CD8-positive, alpha-beta memory T cell (primary cell): ENCODE measurements at places on chromosomes 12 and 14. TPM values are rescaled to one million over a fixed set of nuclear protein-coding genes. Genes with fewer than 3 reads are reported as not detected.

GRCh38 chr12:1630133-1630826 lies 1.2 kb downstream of the WNT5B start:
- no peak for DNase-seq

GRCh38 chr14:49160983-49161382 lies 425.2 kb downstream of the RPS29 start:
- no peak for DNase-seq

DNA sequence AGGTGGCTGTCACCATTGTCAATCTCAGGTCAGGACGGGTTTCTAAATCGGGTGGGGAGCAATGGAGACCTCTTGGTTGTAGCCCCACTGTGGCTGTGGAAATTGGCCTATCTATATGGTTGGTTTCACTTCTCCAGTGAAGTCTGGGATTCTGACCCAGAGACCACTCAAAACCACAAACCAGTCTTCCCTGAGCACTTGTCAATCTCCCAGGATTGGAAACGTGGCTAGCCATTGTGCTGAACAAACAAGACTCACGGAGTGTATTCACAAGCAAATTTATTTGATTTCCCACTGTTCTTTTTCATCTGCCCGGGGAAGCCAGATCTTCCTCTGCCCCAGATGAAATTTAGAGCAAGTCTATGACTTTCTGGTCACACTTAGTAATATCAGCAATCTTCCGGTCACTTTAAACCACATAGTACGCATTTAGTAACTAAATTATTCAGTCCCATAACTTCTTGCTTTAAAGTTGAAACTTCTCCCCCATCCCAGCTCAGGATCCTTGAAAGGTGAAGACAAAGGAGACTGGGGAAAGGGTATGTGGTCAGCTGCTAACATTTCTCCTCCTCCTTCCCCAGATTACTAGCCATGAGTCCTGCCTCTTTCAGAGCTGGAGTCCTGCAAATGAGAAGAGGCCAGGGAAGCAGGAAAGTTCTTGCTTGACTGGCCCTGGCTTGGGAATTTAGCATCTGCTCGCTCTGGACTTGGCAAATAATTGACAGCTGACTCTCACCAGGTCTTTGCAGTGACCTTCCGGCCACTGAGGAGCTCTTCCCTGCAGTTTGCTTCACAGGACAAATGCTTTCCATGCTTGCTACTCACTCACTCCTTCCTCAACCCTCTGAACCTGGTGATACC lies 123.2 kb upstream of the MAX start:
- DNase-seq, result no peak

DNA sequence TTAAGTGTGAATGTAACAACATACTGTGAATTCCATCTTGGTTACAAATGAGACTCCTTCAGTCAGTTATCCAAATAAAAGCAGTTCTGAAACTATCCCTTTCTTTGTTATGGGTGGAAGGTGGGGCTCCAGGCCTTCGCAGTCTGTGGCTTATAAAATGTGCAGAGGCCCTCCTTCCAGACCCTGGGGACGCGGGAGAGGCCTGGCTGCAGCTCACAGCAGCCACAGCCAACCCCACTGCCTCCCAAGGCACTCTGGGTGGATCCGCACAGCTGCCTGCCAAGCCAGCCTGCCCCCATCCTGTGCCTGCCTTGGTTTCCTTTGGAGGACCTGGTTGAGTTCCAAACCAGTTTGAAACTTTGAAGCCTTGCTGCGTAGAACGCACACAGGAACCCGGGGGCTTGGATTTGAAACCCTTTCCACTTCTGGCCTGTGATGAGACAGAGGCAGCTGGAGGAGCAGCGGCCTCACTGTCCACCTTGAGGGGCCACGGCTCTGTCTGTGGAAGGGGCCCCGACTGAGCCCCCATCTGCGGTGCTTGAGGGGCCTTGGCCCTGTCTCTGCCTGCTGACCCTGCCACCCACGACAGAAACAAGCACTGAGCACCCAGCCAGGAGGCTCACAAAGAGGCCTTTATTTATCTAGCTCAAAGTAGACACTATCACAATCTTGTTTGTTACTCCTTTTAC lies 30.4 kb downstream of the CCNK start:
- DNase-seq, result no peak

DNA sequence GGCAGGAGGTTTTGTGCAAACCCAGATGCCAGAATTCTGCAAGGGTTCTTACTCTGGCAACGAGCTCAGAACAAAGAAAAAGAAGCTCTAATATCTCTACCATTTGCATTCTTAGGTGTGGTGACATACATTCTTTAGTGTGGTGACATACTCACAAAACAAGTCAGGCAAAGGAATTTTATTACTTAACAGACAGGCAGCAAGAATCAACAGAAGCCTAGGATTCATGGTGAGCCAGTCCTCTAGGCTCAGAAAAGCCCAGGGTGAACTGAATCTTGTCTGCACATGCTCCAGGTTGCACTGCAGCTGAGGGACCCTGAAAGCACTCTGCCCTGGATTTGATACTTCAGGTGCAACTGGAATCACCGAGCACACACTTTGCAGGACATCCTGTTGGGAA lies 122.4 kb upstream of the PTPRQ start:
- no peak for DNase-seq

DNA sequence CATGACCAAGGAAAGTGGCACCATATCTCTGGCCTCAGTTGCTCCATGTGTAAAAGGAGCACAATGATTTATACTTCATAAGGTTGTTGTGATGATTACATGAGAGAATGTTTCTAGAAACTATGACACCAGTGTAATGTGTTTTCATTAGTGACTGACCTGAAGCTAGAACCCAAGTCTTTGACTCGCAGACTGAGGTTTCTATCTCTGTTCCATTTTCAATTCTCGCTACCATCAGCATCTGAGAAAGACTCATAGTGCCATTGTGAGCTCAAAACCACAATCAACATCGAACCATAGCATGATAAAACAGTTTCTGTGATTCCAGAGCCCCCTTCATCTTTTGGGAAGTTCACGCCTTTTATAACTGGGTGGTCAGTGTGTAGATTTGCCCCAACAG lies 53.8 kb downstream of the STAB2 start:
- no peak for DNase-seq

DNA sequence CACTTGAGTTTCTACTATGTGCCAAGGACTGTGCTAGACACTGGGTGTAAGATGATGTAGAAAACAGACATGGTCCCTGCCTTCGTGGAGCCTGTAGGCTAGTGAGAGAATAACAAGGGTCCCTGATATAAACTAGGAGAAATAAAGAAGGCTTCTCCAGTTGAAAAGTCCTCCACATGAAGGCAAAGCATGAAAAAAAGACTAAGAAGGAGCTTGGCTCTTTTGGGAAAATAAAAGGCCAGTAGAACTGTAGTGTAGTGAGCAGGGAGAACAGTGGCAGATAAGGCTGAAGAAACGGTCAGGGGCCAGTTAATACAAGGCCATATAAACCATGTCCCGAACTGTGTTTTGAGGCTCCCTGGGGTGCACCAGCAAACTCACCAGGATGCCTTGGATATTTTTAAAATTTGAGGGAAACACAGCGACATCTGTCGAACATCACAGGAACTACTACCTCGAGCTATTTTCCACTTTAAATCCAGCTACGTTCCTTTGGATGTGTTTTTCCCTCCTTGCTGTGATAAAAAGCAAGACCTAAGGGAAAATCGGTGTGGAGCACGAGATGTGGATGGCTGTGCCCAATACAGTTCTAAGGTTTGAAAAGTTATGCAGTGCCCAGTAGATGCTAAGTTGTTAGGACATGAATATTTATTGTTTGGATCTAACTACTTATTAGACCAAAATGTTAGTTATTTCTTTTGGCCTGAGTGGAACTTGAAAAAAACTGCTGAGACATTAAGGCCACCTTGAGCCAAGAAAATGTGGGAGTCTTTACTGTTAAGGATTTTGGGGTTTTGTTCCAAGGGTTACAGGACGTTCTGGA lies 8.5 kb upstream of the CFL2 start:
- DNase-seq, result peak; percentile 11

DNA sequence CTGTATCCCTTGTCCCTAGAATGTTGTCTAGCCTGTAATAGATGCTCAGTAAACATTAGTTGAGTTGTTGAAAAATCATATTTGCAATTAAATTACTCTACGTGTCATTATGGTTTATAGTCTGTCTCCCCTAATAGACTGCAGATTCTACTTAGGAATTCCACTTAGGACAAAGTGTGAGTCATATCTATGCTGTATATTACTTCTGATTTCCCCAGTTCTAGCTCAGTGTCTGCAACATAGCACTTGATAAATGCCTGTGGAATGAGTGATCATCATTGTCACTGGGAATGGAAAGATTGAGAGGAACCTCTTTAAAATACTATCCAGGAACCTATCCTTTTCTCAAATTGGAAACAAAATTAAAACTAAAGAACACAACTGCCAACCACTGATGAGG lies 99.3 kb downstream of the TBX5 start:
- DNase-seq, result no peak

- DNase-seq, result no peak
Measured at GRCh38 chr12:51630256-51630880, 39.3 kb downstream of the SCN8A start.

DNA sequence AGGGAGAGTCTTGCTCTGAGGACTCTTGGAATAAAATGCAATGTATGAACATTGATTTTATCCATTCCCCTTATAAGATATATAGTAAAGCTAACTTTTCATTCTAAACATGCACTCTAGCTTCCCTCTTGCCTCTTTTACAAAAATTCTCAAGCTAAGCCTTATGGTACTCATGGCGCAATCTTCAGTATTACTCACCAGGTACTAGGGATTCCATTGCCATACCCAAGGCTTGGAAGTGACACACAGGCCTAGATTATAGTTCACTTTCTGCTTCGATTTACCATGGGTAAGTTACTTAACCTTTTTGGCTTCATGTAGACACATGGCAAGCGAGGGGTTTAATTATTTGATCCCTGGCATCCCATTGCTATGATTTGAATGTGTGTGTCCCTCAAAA lies 331.5 kb downstream of the LRIG3 start:
- no peak for DNase-seq

The KRT2 gene
- total RNA-seq, result not detected

The BCL11B gene
- total RNA-seq, result 42.0 TPM

The PIWIL1 gene
- not detected for total RNA-seq

The POTEG gene
- total RNA-seq, result not detected

The ZFC3H1 gene
- 37.5 TPM for total RNA-seq

The FOXM1 gene
- 67.5 TPM for total RNA-seq

The ANKRD33 gene
- total RNA-seq, result not detected

The INSM2 gene
- 0.07 TPM for total RNA-seq

The DERA gene
- 25.2 TPM for total RNA-seq

The CLEC1B gene
- not detected for total RNA-seq

The ARHGAP9 gene
- total RNA-seq, result 116 TPM

The OR6C2 gene
- total RNA-seq, result not detected

The RIPK3 gene
- total RNA-seq, result 12.5 TPM

The SYCP3 gene
- total RNA-seq, result 0.22 TPM
